ENCODE measurements at places on chromosomes 6 and 20. TPM values are rescaled to one million over a fixed set of nuclear protein-coding genes. Genes with fewer than 3 reads are reported as not detected.

DNA sequence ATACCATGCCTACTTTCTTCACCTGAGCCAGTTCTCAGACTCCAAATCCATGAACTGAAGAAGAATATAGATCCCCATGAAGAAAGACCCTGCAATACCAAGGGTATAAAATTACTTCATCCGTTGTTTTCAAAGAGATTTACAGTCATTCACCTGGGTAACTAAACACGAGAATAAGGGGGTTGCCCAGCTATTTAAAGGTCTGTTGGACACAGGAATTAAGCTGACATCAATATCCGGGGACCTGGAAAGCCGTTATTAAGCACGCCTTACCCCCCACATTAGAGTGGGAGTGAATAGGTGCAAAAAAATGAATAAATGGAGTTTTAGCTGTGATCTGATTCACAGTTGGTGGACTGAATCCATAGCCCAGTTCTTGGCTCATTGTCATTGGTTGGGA, 28.9 kb downstream of the CLVS2 start:
- DNase-seq = no peak

DNA sequence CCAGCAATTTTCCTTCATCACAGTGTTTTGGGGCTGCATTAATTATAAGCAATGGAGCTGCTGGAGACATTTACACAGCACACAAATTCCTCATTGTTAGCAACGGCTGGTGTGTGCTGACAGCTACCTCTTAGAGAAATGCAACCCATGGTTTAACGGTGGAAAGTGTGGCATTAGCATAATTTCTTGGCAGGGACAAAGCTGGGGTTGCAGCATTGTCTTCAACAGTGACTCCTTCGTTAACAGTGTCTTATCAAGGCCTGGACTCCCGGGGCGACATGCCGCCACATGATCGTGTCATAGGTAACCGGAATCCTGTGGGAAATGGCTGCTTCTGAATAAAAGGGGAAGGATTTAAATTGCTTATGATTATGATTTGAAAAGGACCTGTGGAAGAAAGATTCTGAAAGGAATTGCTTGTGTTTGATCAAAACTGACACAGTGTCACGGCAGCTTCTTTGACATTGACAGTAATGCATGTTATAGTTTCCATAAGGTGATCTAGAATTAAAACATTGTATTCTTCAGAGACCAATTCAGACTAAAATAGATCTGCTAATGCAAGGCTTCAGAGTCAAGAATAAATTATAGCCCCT, 128.0 kb downstream of the UST start:
- no peak for DNase-seq

GRCh38 chr6:163405412-163406309, 8.9 kb upstream of the QKI start:
- peak; percentile 70 for DNase-seq

- DNase-seq = no peak
These were observed 87.9 kb downstream of the CEP57L1 start for GRCh38 chr6:109183109-109183650.

- no peak for DNase-seq
These were observed 8.8 kb downstream of the MYL9 start for GRCh38 chr20:36549942-36550789.

DNA sequence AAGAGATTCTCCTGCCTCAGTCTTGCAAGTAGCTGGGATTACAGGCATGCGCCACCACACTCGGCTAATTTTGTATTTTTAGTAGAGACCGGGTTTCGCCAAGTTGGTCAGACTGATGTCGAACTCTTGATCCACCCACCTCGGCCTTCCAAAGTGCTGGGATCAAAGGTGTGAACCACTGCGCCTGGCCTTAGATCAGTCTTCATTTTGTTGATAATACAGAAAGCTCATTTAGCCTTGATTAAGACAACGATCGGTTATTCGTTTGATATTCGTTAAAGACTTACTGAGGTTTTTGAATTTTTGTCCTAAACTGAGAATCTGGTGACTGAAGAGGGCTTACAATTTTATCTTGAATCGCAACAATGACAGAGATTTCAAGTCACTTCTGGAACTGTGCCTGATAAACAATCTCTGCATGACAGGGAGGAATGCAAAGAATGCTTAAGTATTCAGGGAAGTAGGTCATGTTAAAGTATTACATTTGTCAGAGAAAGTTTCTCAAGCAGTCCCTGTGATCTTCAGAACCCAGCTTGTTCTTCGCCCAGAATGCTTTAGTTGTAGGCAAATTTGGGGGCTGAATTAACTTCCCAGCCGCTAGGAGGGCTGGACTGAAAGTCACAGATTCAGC, 14.8 kb downstream of the AKAP12 start:
- no peak for DNase-seq

GRCh38 chr6:149138699-149139294, 178.7 kb upstream of the TAB2 start:
- no peak for DNase-seq

DNA sequence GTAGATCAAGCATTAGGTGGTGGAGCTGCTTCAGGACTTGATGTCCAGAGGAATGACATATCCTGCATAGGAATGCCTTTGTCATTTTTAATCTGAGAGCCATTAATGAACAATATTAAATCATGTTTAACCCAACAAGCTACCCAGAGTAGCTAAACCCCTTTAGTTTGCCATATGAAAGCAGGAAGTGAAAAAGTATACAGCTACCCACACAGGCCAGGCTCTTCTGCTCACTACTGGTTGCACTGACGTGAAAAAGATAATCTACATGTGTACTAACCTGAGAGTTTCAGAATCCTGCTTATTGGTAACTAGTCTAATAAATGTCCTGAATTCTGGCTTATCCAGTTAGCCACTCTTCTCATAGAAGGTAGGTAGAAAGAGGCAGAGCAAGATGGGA, 19.9 kb downstream of the GLYATL3 start:
- DNase-seq = no peak

Gene LY6G6D
- total RNA-seq = not detected

Gene GGTLC1
- not detected for total RNA-seq

Gene GLP1R
- total RNA-seq = 0.56 TPM

Gene UNC5CL
- 1.7 TPM for total RNA-seq

Gene PGM3
- total RNA-seq = 55.4 TPM

All from dorsolateral prefrontal cortex (tissue), 122 donors.